Sigmoid colon (tissue), 7 donors: ENCODE measurements at places on chromosomes 5 and 9. TPM values are rescaled to one million over a fixed set of nuclear protein-coding genes. Genes with fewer than 3 reads are reported as not detected.

Gene SLC36A1
- 9.7 TPM for total RNA-seq

DNA sequence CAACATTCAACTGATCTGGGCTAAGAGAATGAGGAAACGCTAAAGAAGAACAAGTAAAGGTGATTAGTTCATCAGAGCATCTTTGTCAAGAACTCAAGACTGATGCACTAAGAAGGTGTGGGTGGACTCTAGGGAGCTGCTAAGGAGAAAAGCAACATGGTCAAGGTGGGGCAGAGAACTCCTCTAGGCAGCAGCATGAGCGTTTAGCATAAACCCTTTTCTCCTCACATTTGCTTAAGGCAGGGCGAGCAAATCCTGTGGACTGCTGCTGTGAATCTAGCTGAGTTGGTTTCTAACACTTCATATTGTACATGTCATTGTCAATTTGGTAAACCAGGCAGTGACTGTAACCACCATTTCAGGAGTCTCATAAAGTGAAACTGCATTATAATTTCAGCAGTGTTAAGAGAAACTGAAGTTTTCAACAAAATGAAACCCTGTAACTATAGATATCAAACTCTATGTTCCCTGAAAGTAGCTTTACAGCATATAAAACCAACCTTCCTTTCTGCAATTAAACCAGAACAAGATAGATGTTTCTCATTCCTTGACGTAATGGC lies 45.9 kb upstream of the MAN2A1 start:
- no peak overlapping the region for H3K4me3 ChIP-seq
- H3K27me3 ChIP-seq, result no peaks in the 10 kb centered on the region
- H3K36me3 ChIP-seq, result no peaks in the 10 kb centered on the region
- H3K27ac ChIP-seq, result no peak overlapping the region

- no peaks in the 10 kb centered on the region for H3K36me3 ChIP-seq
- no peak overlapping the region for H3K4me3 ChIP-seq
- no peaks in the 10 kb centered on the region for H3K4me1 ChIP-seq
- no peaks in the 10 kb centered on the region for H3K27me3 ChIP-seq
- H3K27ac ChIP-seq, result no peak overlapping the region
These were observed 381.1 kb upstream of the ACTBL2 start for GRCh38 chr5:57863661-57864060.

Gene MLANA
- total RNA-seq, result not detected

DNA sequence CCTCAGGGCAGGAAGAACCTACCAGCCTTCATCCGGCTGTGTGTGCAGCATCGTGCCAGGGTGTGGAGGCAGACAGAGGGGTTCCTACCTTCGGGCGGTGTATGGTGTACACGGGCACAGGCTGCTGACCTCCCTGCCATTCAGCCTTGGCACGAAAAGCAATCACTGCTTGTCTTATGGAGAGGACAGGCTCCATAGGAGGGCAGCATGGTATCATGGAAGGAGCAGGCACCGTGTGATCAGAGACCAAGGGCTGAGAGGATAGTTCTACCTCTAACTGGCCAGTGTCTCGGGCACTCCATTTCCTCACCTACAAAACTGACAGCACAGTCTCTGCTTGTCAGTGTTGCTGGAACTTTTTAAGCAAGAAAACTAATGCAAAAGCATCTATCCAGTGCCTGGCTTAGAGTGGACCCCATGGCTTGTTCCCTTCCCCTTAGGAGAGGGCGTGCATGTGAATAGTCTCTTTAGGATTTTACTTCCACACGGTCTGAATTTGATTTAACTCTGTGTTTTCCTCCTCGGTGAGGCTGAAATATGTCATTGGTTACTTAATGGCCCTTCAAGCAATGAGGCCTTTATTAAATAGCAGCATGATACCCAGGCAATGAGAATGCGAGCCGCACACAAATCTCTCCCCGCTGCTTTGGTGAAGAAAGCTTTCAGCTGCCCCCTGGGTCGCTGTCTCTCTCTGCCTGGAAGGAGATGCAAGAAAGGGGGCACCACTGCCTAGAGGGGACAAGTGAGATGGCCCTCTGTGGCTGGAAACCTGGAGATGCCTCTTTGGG lies 22.2 kb downstream of the TTLL11 start:
- H3K36me3 ChIP-seq, result no peaks in the 10 kb centered on the region
- no peaks in the 10 kb centered on the region for H3K27me3 ChIP-seq
- H3K4me1 ChIP-seq, result peaks cover 71% of the 10 kb centered on the region
- no peak overlapping the region for H3K27ac ChIP-seq
- no peak for DNase-seq

- no peak for DNase-seq
- H3K4me1 ChIP-seq, result no peaks in the 10 kb centered on the region
These were observed 347.4 kb downstream of the PSAT1 start for GRCh38 chr9:78644359-78644758.

Gene PTAR1
- total RNA-seq, result 39.5 TPM

Gene DRD1
- not detected for total RNA-seq

DNA sequence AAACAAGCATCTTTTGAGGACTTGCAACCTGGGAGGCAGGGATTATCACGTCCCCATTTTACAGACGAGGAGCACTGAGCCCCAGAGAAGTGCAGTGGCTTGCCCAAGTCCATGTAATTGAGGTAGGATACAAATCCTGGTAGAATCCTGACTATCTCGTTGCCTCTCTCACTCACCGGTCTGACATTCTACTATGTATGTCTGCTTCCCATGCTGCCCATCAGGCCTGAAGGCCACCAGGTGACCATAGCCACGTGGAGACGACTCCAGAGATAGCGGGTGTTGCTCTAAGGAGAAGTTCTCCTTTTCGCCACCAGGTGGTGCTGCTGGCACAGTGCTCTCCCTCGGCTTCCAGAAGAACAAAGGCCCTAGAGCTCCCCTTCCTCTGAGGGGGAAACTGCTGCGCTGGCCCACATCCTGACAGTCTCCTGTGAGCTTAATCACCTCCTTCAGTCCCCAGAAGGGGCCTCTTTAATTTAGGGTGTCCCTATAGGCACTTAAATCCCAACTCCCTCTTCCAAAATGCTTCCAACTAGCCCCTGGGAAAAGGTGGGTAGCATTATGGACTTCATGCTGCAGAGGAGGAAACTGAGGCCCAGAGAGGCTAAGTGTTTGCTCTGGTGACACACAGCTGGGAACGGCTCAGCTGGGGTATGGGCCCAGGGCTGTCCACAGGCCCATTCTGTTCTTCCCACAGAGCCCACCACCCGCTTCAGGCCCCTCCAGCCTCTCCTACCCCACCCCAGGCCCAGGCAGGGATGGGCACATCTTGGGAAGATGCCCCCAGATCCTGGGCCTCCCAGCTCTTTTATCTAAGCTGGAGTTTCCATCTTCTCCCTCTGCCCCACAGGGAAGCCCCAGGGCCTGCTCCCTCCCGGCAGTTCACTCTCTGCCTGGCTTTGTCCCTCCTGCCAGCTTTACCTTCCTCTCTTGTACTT lies 6.4 kb downstream of the SLC34A1 start:
- H3K36me3 ChIP-seq, result no peaks in the 10 kb centered on the region
- H3K4me1 ChIP-seq, result no peaks in the 10 kb centered on the region
- H3K27me3 ChIP-seq, result peaks cover 21% of the 10 kb centered on the region
- no peak overlapping the region for H3K27ac ChIP-seq

Gene HSPB3
- total RNA-seq, result 0.68 TPM

DNA sequence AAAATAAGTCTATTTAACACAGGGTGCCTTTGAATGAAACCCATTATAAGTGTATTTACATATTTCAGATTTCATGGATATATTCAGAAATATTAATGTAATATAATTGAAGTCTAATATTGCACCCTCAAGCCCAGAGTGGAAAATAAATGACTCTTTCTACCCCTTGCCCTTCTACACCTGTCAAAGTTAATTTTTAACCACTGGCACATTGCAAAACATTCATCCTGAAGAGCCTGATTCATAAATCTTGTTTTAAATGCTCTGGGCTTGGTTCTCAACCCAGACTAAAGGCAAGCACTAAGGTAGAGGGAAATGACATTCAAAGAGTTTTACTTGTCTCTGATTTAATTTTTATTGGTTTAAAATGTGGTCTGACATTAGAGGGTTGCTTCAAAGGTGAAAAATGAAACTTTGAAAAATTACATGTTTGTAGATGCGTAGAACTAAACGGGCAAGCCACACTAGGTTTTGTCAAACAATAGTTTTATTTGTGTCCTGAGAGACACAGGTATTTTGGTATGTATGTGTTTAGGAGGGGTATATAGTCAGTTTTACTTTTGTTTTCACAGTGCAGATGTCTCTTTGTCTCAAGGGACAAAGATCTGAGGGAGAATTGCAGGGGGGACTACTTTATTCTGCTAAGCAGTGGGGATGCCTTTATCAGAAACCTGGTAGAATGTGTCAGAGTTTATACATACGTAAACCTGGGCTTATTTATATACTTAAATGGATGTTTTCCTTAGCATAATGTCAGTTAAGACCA lies 69.7 kb downstream of the PIK3R1 start:
- no peak overlapping the region for H3K4me3 ChIP-seq
- peaks cover 33% of the 10 kb centered on the region for H3K36me3 ChIP-seq
- H3K27ac ChIP-seq, result peak overlapping the region; percentile 85
- no peaks in the 10 kb centered on the region for H3K27me3 ChIP-seq

GRCh38 chr5:26578002-26578401 lies 460.4 kb downstream of the CDH9 start:
- no peaks in the 10 kb centered on the region for H3K4me1 ChIP-seq
- H3K4me3 ChIP-seq, result no peak overlapping the region
- no peak overlapping the region for H3K27ac ChIP-seq
- no peak for DNase-seq
- H3K27me3 ChIP-seq, result no peaks in the 10 kb centered on the region
- no peaks in the 10 kb centered on the region for H3K36me3 ChIP-seq

Gene APBA1
- 6.4 TPM for total RNA-seq

- H3K4me3 ChIP-seq, result no peak overlapping the region
- no peaks in the 10 kb centered on the region for H3K36me3 ChIP-seq
- H3K4me1 ChIP-seq, result no peaks in the 10 kb centered on the region
- no peak overlapping the region for H3K27ac ChIP-seq
- DNase-seq, result no peak
These were observed 22.6 kb downstream of the CD180 start for GRCh38 chr5:67173959-67174358.

- DNase-seq, result no peak
- no peaks in the 10 kb centered on the region for H3K36me3 ChIP-seq
- no peaks in the 10 kb centered on the region for H3K27me3 ChIP-seq
These were observed 73.0 kb downstream of the NIPBL start for GRCh38 chr5:36949593-36949992.

DNA sequence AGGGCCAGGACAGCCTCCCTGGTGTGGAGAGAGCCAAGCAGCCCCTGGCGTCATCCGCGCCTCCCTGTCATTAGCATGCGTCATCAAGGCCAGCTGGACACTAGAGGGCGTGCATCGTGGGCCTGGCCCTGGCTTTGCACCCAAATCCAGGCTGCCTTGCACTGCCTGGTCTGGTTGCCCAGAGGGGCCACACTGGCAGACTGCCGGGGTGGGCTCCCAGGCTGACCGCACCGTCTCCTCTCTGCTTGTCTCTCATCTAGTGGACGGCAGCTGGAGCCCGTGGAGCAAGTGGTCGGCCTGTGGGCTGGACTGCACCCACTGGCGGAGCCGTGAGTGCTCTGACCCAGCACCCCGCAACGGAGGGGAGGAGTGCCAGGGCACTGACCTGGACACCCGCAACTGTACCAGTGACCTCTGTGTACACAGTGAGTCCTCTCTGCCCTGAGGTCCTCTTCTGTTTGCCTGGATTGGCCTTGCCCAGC lies 29.0 kb downstream of the HK3 start:
- peaks cover 59% of the 10 kb centered on the region for H3K27me3 ChIP-seq
- H3K4me1 ChIP-seq, result no peaks in the 10 kb centered on the region
- no peaks in the 10 kb centered on the region for H3K36me3 ChIP-seq

GRCh38 chr5:74209571-74209970 lies 431.0 kb downstream of the ENC1 start:
- DNase-seq, result no peak
- H3K27ac ChIP-seq, result no peak overlapping the region
- H3K4me1 ChIP-seq, result peaks cover 17% of the 10 kb centered on the region
- no peak overlapping the region for H3K4me3 ChIP-seq
- H3K27me3 ChIP-seq, result no peaks in the 10 kb centered on the region

Gene MYMK
- not detected for total RNA-seq

GRCh38 chr5:134634227-134634626 lies 1.6 kb upstream of the SAR1B start:
- H3K4me3 ChIP-seq, result no peak overlapping the region
- no peak overlapping the region for H3K27ac ChIP-seq
- no peaks in the 10 kb centered on the region for H3K36me3 ChIP-seq
- H3K4me1 ChIP-seq, result peaks cover 11% of the 10 kb centered on the region
- DNase-seq, result no peak

- no peak for DNase-seq
- H3K4me3 ChIP-seq, result no peak overlapping the region
- no peaks in the 10 kb centered on the region for H3K36me3 ChIP-seq
- H3K27ac ChIP-seq, result no peak overlapping the region
- no peaks in the 10 kb centered on the region for H3K27me3 ChIP-seq
These were observed 89.2 kb downstream of the ACER2 start for GRCh38 chr9:19498015-19498414.

Gene C9orf153
- not detected for total RNA-seq

- no peaks in the 10 kb centered on the region for H3K4me1 ChIP-seq
- H3K36me3 ChIP-seq, result no peaks in the 10 kb centered on the region
- H3K27ac ChIP-seq, result no peak overlapping the region
These were observed 48.9 kb upstream of the CHD1 start for GRCh38 chr5:98977723-98978122.

- no peaks in the 10 kb centered on the region for H3K27me3 ChIP-seq
- peaks cover 29% of the 10 kb centered on the region for H3K4me1 ChIP-seq
- H3K4me3 ChIP-seq, result no peak overlapping the region
These were observed 163.2 kb upstream of the KLF9 start for GRCh38 chr9:70577671-70578070.

DNA sequence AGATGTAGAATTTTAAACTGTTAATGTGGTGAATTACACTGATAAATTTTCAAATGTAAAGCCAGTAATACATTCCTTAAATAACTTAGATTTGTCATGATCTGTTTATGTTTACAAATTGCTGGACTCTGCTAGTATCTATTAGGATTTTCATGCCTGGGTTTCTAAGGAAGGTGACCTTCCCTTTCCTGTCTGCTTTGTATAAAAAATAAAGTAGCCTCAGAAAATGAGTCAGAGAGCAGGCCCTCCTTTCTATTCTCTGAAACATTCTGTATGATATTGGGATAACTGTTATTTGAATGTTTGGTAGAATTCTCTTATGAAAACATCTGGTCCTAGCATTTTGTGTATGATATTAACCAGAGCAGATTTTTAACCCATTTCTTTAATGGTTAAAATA lies 255.3 kb downstream of the SYK start:
- no peaks in the 10 kb centered on the region for H3K36me3 ChIP-seq
- no peaks in the 10 kb centered on the region for H3K4me1 ChIP-seq
- DNase-seq, result no peak
- H3K27me3 ChIP-seq, result no peaks in the 10 kb centered on the region
